Breast epithelium (tissue), 4 donors: ENCODE measurements at places on chromosomes 5 and 9. TPM values are rescaled to one million over a fixed set of nuclear protein-coding genes. Genes with fewer than 3 reads are reported as not detected.

- H3K27me3 ChIP-seq, result no peaks in the 10 kb centered on the region
- no peak overlapping the region for H3K4me3 ChIP-seq
- no peak overlapping the region for H3K27ac ChIP-seq
- H3K4me1 ChIP-seq, result no peaks in the 10 kb centered on the region
- H3K36me3 ChIP-seq, result no peaks in the 10 kb centered on the region
- no peak for DNase-seq
Measured at GRCh38 chr9:13113216-13113615, 166.3 kb downstream of the MPDZ start.

DNA sequence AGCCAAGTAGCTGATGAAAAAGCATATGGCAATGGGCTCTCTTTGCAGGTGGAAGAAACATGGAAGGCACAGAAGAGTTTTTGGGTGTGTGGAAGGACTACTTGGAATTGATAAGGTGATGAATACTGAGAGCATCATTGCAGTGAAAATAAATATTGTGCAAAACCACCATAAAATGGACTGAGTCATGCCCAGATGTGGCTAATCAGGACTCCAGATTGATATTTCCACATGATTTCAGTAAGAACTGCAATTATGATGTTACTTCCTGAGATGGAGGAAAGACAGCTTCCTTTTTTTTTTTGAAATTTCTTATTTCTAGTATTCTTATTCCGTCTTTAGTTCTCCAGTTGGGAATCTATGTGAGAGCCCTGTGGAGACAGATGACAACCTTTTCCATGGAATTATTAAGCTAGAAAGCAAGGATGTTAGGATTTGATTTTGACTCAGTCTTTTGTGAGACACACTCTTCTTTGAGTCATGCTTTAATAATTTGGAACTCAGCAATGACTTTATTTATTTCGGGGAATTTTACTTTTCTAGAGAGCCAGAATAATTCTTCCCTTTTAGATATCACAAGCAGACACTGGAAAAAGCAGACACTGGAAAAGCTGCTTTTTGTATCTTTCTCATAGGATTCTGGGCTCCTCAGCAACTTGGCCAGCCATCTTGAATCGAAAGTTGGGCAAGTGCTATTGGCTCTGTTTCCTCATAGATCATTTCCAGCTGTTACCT is 94.2 kb upstream of the VCAN start:
- H3K36me3 ChIP-seq, result no peaks in the 10 kb centered on the region
- DNase-seq, result no peak
- H3K27me3 ChIP-seq, result no peaks in the 10 kb centered on the region

GRCh38 chr9:35942286-35942685 is 15.7 kb downstream of the OR2S2 start:
- peaks cover 7% of the 10 kb centered on the region for H3K4me1 ChIP-seq
- no peak overlapping the region for H3K4me3 ChIP-seq
- no peak overlapping the region for H3K27ac ChIP-seq
- DNase-seq, result no peak

DNA sequence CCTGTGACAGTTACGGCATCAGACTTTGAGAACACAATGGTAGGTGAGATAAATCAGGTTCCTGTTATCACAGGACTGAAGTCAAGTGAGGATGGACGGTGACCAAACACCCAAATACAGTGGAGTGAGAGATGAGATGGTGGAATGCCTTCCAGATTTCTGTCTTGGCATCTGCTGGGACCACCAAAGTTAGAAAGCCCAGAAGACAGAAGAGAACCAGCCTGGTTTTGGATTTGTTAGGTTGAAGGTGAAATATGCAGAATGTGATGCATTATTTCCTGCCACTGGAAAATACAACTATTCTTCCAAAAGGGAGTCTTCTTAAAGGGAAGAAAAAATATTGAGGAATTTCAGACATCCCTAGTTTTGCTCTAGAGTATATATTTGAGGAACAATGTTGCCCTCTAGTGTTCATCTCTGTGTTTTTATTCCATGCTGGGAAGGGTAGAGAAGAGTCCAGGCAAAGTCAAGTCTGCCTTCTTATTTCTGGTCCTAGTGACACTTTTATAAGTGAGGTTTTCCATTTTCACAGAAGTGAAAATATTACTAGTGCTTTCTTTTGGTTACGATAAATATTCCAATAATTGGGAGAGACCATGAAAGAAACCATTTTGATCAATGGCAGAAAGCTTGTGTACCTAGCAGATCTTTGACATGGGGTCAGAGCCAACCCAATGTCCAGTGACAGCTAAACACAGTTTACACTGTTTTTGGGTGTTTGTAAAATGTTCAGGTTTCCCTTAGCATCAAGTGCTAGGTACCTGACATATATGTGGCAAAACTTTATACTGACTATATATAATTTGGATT is 142.3 kb upstream of the ANKH start:
- H3K4me1 ChIP-seq, result peaks cover 11% of the 10 kb centered on the region
- no peaks in the 10 kb centered on the region for H3K27me3 ChIP-seq
- H3K27ac ChIP-seq, result no peak overlapping the region
- no peaks in the 10 kb centered on the region for H3K36me3 ChIP-seq
- H3K4me3 ChIP-seq, result no peak overlapping the region

DNA sequence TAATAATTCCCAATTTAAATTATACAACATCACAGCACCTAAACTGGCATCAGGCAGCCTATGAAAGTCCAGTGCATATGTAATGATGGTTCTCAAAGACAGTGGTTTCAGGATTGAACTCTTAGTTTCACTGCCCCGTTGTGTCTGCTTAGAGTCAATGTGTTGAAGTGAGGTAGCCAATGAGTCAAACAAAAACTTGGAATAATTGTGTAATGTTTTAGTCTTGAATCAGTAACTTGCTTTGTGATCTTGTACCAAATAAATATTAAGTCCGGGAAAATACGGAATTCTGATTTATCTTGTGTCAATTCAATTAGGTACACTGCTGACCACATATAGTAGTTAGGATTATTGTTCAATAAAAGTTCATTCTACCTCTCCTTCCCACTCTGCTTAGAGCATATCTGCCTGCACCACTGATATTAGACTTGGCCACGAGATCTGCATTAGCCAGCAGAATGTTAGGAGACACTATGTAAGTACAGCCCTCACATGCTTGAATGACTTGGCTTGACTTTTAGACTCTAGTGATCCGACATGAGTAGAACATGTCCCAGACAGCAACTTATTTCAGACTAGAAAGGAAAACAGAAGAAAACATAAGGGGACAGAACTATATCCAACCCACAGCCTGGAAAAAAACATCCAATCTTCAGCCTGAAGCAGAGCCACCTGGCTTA is 441.5 kb upstream of the PTGER4 start:
- DNase-seq, result no peak
- no peak overlapping the region for H3K27ac ChIP-seq
- H3K4me3 ChIP-seq, result no peak overlapping the region
- no peaks in the 10 kb centered on the region for H3K4me1 ChIP-seq

DNA sequence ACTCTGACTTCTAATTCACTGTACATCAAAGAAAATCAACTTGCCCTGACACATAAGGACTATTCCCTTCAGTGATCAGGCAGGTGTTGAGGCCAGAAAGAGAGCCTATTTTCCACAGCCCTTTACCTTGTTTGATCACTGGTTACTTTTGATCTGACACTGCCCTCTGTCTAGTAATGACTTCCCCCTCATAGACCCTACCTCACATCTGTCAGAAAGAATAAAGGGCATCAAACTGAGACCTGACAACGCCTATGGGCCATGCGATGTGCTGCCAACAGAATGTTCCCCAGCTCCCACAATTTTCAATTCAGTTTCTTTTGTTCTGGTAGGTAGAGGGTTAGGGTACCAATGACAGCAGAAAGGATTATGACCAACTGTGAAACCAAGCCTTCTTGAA is 47.7 kb downstream of the FBXL17 start:
- no peaks in the 10 kb centered on the region for H3K4me1 ChIP-seq
- H3K36me3 ChIP-seq, result no peaks in the 10 kb centered on the region
- no peak overlapping the region for H3K27ac ChIP-seq

- H3K4me3 ChIP-seq, result no peak overlapping the region
- DNase-seq, result no peak
- H3K36me3 ChIP-seq, result no peaks in the 10 kb centered on the region
- no peaks in the 10 kb centered on the region for H3K4me1 ChIP-seq
Measured at GRCh38 chr9:105308461-105309341, 64.2 kb downstream of the SLC44A1 start.

Gene DMRT3
- 0.33 TPM for total RNA-seq

Gene CD72
- total RNA-seq, result 5.1 TPM

Gene FCN1
- total RNA-seq, result 5.1 TPM

Gene C9orf50
- total RNA-seq, result not detected
